ENCODE measurements at places on chromosomes 7 and 10.

- DNase-seq = no peak
These were observed 195.3 kb downstream of the ZNF438 start for GRCh38 chr10:30836406-30836805.

DNA sequence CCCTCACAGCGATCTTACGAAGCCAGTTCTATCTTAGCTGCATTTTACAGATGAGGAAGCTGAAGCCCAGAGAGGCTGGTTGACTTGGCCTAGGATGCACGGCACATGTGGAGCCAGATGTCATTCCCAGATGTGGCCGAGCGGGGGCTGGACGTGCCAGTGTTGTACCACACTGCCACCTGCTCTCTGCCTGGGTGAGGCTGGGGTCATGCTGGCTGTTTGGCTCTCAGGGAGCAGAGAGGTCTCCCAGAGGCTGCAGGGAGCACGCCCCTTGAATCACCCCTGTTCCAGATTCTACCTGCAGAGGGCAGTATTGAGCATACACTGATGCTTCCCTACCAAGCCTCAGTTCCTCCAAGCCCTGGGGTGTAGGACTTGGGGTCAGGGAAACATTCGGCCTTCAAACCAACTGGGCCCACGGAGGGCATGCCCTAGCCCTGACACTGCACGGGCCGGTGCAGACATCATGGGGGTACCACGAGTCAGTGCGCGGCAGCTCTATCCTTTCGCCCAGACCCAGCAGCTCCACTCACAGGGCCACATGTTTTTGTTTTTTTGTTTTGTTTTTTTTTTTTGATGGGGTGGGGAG lies 3.8 kb upstream of the GTF2IRD1 start:
- peak; percentile 62 for DNase-seq

DNA sequence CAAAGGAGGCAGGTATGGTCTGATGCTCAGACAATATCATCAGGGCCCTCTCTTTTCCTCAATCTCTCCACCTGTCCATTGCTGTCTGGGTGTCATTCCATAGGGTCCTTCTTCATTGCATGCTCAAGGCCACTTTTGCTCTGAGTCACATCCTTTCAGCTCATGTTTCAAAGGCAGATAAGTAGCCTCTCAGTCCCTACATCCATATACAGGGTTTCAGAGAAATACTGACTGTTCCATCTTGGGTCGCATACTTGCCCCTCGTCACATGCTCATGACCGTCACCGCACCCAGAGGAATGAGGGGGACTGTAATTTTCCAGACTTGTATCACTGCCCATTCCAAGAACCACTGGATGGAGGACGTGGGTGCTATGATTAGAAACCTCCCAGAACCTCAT lies 93.4 kb downstream of the FAM107B start:
- no peak for DNase-seq

DNA sequence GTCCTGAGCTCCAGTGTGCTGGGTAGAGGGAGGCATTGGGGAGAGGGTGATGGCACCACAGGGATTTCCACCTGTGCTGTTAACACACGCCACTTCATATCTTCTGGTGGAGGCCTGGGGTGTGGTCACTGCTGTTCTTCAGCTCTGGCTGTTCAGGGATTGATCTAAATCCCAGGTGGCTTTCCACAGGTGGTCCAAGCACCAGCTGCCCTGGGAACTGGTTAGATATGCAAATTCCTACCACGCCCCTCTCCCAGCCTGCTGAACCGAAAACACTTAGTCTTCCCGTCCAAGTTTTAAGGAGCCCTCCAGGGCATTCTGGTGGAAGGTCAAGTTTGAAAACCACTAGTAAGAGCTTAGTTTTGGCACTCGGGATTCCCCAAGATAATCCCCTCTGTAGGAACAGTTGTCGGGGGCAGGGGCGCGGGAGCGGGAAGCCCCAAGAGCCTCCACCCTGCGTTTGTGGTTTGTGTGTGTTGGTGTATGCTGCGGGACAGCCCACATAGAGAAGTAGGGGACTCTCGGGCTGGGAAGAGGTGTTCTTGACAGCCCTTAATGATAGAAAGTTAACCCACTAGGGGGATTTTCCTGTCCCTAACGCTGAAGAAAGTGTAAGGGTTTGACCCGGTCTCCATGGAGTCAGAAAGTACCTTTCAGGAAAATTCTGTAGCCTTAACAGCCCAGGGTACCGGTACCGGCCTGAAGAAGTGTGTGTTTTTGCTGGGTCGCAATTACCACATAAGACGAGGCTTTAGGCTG lies 5.1 kb downstream of the DEPP1 start:
- DNase-seq = no peak

DNA sequence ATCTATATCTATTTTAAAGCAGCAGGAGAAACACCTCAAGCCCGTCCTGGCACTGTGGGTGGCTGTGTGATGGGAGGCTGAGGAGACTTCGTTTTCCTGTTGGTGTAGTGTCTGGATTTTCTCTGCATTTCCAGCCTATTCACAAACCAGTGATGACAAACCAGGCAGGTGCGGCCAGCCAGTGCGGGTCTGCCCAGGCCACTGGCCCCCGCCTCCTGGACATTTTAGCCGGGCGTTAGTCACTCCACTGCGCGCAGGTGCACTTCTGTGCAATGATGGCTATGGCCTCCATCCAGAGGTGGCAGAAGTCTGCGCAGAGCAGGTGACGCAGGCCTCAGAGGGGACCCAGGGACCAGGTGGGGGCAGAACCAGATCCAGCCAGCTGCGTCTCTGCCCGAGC lies 64.9 kb upstream of the PITRM1 start:
- DNase-seq = no peak

DNA sequence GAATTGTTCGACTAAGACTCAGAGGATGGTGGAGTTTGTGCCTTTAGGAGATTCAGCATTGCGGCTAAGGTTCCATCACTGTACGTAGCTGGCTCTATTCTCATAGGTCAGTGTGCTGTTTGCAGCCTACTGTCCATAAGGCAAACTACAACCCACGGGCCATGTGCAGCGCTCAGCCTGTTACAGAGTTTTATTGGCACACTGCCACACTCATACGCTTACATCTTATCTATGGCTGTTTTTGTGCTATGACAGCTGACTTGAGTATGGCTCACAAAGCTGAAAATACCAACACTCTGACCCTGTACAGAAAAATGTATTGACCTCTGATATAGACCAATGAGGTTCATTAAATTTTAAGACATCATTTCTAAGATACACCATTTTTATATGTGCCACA lies 114.5 kb downstream of the ARID5B start:
- no peak for DNase-seq

DNA sequence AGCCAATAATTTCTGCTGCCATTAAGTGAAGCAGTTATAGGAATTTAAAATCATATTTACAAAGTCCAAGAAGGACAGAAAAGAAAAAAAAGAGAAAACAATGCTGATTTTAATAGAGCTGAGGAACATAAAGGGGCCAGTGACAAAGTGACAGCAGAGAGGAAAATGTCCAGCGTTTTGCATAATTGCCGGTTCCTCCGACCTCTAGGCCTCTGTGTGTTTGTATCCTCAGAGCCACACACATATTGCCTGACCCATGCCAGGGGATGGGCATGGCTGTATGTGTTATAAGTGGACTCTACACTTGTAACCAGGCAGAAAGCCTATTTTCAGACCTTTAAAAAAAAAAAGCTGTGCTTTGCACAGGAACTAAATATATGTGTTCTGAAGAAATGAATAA lies 366.8 kb upstream of the C7orf33 start:
- DNase-seq = no peak

DNA sequence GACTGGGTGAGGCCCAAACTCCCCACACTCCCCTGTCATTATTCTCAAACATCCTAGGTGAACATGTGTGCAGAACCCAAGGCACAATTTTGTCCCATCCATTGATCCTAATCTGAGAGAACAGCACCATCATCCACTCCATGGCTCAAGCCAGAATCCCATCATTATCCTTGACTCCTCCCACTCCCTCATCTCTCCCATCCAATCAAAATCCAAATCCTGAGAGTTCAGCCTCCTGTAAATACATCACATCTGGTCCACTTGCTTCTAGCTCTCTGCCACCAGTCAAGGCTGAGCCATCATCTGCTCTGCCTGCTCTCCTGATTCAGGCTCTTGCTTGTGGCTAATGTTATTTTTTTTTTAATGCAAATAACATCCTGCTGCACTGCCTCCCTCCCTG lies 75.9 kb upstream of the SLF2 start:
- no peak for DNase-seq

GRCh38 chr10:69802424-69803161 lies 887 bp downstream of the COL13A1 start:
- DNase-seq = no peak
